Bronchus fibroblast of lung (primary cell): ENCODE measurements at places on chromosomes 6 and 20. TPM values are rescaled to one million over a fixed set of nuclear protein-coding genes. Genes with fewer than 3 reads are reported as not detected.

Gene WFDC5
- total RNA-seq: not detected in 2 replicates

Gene FAM217A
- not detected in 2 replicates for total RNA-seq

Gene BFSP1
- total RNA-seq: 1.7 and 2.7 TPM in 2 replicates

Gene NRSN1
- total RNA-seq: not detected in 2 replicates

Gene EYA4
- total RNA-seq: 8.1 and 8.2 TPM in 2 replicates

Gene ERVFRD-1
- total RNA-seq: not detected in 2 replicates

Gene SPAG4
- 4.7 and 6.8 TPM in 2 replicates for total RNA-seq

Gene PAK5
- under 0.01 TPM in 1 of 2 replicates, not detected in the other for total RNA-seq

Gene HSD17B8
- 10.7 and 11.1 TPM in 2 replicates for total RNA-seq

Gene SH3BGRL2
- 3.0 and 3.7 TPM in 2 replicates for total RNA-seq

Gene SAMHD1
- 11.6 and 14.3 TPM in 2 replicates for total RNA-seq

Gene C20orf202
- total RNA-seq: not detected in 2 replicates

Gene RAET1G
- 1.0 and 1.8 TPM in 2 replicates for total RNA-seq

Gene PGC
- total RNA-seq: not detected in 2 replicates

Gene ARMH2
- not detected in 2 replicates for total RNA-seq

Gene DEFB124
- total RNA-seq: not detected in 2 replicates

Gene TREM2
- total RNA-seq: not detected in 2 replicates

Gene C20orf204
- total RNA-seq: 0.15 TPM in 1 of 2 replicates, not detected in the other

Gene SSTR4
- not detected in 2 replicates for total RNA-seq

Gene RBBP8NL
- total RNA-seq: not detected in 2 replicates

Gene DUSP15
- total RNA-seq: 0.30 TPM in 1 of 2 replicates, not detected in the other

Gene RWDD2A
- 1.5 and 1.6 TPM in 2 replicates for total RNA-seq

Gene ADTRP
- 0.17 TPM in 1 of 2 replicates, not detected in the other for total RNA-seq

Gene CYP24A1
- 0.17 TPM in 1 of 2 replicates, not detected in the other for total RNA-seq

Gene CFAP61
- total RNA-seq: not detected in 2 replicates

Gene SPEF1
- total RNA-seq: 0.15 and 0.17 TPM in 2 replicates

Gene PRPH2
- total RNA-seq: 1.7 and 2.1 TPM in 2 replicates

Gene C6orf15
- total RNA-seq: not detected in 2 replicates

Gene KCNK5
- total RNA-seq: under 0.01 and 0.15 TPM in 2 replicates

Gene RPS18
- 4,367 and 4,951 TPM in 2 replicates for total RNA-seq

Gene ADGRF4
- not detected in 2 replicates for total RNA-seq

Gene GPLD1
- total RNA-seq: 0.15 and 0.17 TPM in 2 replicates

Gene PTPRT
- not detected in 2 replicates for total RNA-seq

Gene BPIFB1
- not detected in 2 replicates for total RNA-seq

Gene SLC35D3
- not detected in 2 replicates for total RNA-seq

Gene GSTA2
- not detected in 2 replicates for total RNA-seq

Gene TRIM15
- total RNA-seq: not detected in 2 replicates

Gene SIRPG
- total RNA-seq: not detected in 2 replicates

Gene MYCT1
- not detected in 2 replicates for total RNA-seq

Gene PPP1R11
- total RNA-seq: 36.4 and 40.7 TPM in 2 replicates

Gene PACRG
- not detected in 2 replicates for total RNA-seq

Gene BACH2
- total RNA-seq: 0.89 and 2.0 TPM in 2 replicates

Gene FOXC1
- 1.5 and 3.0 TPM in 2 replicates for total RNA-seq
